Fibroblast of lung (primary cell): ENCODE measurements at places on chromosomes 5 and 9.

DNA sequence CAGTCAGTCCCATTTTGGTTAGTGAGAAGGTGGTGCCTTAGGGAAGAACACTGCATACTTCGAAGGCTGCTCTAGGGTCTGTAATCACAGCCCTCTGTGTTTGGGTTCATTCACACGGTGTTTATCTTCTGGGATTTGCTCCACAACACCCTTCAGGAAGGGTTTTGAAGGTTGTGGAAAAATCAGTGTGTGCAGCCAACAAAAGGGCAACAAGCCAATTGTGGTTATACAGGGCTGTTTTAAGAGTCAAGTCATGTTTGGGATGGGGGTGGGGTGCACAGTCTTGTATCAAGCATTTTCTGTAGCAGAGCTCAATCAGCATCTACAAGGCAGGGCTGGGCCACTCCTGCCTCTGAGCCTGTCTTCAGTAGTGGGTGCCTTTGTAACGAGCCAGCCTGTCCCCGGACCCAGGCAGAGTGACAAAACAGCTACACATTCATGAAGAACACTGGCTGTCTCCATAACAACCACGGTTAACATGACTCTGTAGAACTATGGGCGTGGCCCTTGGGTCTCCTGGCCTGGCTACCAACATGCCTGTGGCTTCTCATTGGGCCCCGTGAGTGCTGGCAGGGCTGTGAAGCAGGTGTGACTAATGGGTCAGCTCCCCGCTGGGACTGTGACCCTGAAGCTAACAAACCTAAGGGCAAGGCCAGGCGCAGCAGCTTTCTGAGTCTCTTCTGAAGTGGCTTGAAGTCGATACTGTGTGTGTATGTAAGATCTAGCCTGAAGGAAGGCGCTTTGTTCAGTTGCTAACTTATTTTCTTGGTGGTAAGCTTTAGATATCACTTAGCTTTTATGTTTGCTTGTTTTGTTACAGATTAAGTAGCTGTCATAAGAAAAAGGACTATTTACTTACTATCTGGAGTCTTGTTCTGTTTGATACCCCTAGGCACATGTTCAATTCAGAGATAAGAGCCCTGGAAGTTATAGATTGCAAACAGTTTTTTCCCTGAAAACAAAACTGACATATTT lies 27.9 kb upstream of the GOLM1 start:
- peak; percentile 88 for DNase-seq

DNA sequence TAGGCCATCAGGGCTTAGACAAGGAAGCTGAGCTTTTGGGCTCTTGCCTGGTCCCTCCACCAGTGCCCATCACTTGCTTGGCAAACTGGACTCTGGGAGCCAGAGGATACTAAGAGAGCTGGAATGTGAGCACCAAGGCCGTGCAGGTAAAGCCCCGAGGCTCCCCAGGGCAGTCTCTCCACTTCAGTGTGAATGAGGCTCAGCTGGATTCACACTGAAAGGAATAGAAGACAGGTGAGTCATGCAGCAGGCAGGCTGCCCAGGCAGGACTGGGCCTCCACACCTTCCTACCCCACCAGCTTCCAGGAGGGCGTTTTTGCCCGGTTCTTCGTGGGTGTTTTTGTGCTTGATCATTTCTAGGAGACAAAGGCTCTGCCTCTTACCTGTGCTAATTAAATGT lies 7.3 kb upstream of the CTSV start:
- no peak for DNase-seq

- no peak for DNase-seq
These were observed 257.1 kb upstream of the MAP3K1 start for GRCh38 chr5:56558131-56558745.

DNA sequence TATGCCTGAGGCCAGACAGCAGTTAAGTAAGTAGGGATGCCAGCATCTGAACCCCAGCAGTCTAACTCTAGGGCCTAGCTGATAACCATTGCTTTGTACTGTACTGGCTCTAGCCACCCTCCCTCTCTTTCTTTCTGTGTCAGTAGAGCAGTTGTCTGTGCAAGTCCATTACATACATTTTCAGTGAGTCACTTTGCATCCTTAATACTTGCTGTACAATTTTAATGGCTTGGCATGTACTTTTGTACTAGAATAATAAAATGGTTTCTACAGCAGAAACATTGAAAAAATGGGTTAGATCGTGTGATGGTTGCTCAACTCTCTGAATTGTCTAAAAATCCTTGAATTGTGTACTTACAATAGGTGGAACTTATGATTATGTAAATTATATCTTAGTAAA lies 1.5 kb upstream of the TTC39B start:
- DNase-seq: peak; percentile 82

DNA sequence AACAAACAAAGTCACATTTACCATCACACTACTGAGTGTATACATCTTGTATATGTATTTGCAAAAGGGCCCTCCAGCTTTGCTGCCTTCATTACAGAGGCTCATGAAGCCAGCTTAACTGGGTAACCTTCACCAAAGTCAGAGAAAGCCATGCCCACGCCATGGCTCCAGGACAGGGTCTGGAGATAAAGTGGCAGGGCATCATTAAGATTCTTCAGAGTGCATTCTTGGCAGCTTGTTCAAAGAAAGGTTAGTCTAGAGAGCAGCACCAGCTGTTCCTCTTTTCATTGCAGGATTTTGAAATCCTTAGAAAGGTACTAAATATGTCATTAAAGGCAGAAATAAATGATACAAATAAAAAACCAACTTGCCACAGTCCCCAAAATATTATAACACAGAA lies 333.2 kb downstream of the NDUFS4 start:
- no peak for DNase-seq

- peak; percentile 45 for DNase-seq
These were observed 235.0 kb downstream of the ACTL7B start for GRCh38 chr9:108620767-108621166.

DNA sequence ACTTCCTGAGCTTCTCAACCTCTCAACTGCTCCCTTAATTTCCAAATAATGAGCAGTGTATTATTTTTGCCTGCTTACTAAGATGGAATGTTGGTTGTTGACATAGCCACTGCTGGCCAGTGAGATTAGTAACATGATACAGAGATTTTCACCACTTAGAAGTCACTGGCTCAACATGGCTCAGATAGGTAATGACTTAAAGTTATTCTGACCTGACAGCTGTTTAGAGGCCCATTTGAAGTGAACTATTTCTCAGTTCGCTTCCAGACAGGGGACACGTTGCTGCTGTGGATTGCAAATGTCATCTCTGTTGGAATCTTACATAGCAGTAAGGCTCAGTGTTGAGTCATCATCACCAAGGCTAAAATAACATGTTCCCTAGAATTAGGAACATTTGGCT lies 490.2 kb downstream of the TLE4 start:
- DNase-seq: peak; percentile 88

DNA sequence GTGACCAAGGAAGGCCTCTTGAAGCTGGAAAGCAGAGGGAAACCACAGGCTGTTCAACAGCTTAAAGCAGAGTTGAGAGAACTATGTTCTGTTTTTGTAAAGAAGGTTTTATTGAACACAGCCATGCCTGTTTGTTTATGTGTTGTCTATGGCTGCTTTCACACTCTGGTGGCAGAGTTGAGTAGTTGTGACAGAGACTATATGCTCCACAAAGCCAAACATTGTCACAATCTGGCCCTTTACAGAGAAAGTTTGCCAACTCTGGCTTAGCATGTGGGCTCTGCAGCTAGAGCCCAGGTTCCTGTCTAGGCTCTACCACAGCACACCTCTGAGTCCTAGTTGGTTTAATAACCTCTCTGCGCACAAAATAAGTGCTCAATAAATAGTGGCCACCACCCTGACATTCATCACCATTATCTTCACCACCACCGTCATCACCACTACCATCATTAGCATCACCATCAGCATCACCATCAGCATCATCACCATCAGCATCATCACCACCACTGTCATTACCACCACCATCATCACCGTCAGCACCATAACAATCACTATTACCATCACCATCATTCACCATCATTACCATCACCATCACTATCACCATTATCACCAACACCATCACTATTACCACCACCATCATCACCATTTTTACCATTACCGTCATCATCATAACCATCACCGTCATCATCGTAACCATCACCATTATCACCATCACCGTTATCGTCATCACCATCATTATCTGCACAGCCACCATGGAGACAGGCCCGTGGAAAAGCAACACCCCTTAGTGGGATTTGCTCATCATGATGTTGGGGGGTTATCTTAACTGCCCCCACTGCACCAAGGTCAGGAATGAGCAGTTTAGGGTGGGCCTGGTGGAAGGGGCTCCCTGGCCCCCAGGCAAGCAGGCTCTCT lies 18.3 kb downstream of the AKNA start:
- DNase-seq: no peak

DNA sequence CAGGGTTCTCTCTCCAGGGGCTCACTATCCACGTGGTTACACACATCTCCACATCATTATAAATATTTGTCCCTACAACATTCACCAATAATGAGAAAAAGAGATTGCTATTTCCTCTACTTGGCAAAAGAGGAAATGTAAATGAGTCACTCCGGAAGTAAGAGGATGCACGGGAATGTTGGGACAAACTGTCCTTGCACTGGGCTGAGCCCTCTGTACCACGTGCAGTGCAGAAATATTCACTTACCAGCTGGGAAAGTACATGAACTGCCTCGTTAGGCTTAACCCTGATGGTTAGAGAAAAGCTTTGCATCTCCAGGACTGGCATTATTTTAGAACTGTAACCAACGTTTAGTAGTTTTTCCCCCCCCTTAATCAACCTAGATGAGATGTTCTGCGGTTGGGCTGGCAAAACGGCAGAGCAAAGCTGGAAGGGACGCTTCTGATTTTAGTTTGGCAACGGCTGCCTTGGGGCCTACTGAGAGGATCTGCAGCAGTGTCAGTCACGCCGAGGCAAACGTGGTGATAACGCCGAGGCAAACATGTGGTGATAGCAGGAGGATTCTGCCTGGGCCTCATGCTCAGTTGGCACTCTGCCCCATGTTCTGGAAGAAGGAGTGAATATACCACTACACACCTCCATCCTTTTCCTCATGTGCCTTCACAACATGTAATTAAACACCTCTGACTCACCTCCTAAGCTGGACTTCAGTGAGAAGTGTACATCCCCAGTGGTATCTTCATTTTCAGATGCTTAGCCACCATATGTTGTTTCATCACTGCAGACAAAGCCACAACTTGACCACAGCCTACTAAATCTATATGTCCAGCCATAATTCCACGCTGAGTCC lies 661.4 kb upstream of the KLF4 start:
- DNase-seq: peak; percentile 70

DNA sequence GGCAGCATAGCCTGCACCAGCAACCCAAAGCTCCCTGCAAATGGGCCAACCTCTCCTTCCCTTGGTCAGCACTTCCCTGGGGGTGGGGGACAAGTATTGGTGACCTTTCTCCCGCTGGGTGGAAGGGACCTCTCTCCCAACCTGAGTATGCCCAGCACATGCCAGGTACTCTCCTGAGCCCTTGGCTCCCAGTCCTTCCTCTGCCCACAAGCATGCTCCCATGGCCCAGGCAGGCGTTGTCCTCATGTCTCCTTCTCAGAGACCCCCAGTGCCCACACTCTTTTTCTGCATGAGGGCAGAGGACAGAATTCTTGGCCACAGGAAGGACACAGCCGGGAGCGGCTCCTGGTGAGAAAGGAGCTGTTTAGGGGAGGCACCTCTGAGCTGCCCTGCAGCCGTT lies 60.3 kb downstream of the PHF2 start:
- DNase-seq: no peak

- no peak for DNase-seq
These were observed 32.3 kb upstream of the FER start for GRCh38 chr5:108715408-108715807.

DNA sequence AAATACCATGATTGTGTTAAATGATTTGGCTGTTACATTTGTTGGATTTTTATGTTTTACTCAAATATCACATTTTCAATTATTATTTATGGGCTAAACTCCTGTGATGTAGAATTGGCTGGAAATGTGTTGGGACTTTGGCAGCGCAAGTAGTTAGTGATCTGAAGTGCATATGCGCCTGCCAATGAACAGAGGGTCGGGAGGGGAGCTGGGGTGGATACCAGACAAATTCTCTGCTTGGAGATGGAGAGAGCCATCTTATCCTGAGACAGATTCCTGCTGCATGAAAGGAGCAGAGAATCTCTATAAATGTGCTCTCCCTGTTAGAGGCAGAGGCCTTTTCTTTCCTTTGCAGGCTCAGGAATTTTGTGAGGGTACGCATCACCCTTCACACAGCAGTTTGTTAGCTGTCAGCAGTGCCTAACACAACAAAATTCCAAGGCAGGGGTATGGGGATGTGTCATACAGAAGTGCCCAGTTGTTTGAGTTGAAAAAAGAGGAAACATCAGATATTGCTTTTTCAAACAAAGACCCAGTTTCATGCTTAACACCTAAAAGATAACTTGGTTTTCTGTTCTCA lies 489.1 kb downstream of the CSNK1G3 start:
- no peak for DNase-seq

GRCh38 chr5:55591686-55592085 lies 56.9 kb upstream of the PLPP1 start:
- DNase-seq: no peak

DNA sequence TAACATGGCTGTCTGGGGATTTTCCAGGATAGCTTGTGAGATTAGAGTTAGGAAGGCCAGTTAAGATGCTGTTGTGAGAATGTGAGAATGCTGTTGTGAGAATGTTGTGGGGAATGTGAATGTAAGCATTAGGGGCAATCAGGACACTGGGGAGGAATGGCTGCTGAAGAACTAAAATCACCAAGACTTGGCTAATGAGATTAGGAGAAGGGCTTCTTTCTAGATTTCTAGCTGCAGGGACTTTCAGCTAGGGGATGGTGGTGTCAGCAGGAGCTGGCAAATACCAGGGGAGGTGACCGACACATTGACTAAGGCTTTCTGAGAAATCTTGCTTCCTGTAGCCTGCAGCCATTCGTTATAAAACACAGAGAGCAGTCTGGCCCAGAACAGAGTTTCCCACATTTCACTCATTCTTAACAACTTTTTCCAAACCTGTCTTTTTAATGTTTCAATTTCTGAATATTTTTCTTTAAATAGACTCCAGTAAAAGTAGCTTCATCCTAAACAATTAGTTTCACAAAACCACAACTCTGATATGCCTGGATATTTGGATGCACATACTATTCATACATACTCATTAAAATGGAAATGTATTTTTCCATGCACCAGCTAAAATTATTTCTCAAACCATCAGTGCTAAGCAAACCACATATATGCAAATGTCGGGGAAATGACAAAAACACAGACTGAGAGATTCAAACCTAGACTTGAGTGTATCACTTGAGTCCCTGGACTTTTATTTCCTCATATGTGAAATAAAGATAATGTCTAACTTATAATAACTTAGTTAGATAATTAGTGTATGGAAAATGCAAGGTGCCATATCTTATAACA lies 89.3 kb upstream of the TNC start:
- DNase-seq: peak; percentile 61

DNA sequence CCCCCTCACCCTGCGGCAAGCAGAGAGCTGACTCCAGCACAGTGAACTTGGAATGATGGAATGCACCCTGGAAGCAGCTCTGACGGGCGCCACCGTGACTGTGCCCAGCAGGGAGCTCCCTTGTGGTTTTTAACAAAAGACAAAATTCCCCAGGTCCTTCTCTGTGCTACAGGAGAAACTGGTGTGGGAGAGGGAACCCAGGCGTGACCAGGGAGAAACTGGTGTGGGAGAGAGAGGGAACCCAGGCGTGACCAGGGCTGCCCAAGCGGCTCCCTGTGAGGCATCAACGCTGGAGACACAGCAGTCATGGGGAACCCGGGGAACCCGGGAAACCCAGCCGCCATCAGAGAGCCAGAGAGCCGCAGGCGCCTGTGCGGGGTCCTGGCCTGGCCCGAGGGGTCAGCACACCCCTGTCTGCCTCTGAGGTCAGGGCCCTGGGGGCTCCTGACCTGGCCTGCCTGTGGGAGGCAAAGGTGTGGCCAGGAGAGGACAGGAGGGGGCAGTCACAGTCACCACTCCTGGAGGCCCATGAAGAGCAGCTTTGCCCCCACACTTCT lies 3.1 kb upstream of the AHRR start:
- DNase-seq: no peak
